Epithelial cell of prostate (primary cell): ENCODE measurements at places on chromosomes 4 and X.

- no peak for DNase-seq
Measured at GRCh38 chr4:151675411-151675971, 85.3 kb downstream of the GATB start.

DNA sequence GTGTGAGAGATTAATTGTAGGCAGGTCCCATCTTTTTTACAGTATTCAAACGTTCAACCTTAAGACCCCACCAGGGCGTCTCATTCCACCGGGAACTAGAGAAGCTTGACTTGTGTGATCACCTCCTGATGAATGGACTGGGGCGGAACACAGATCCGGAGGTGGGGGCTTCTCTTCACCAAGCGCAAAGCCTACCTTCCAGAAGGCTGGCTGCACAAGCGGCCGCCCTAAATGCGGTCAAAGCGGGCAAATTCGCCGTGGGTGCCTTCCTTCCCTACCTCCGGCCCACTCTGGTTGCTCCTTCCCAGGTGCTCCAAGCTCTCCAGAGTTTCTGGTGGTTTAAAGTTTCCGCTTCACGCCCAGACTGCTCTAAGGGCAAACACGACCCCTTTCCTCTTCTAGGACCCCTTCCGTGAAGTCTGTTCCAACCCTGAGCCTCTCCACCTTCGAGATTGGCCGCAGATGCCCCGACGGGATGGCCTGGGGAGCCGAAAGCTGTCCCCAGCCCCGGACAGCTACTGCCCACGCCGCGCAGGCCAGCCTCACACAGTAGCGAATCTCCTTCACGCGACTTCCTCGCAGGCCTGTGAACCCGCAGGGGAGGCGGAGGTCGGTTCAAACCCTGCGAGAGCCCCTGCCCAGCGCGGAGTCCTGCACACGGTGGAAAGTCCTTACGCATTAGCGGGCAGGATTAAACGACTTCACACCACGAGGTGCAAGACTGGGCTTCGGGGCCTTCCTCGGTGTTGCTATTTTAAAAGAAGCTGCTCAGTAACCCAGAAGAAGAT lies 1.6 kb upstream of the WWC2 start:
- no peak for DNase-seq

DNA sequence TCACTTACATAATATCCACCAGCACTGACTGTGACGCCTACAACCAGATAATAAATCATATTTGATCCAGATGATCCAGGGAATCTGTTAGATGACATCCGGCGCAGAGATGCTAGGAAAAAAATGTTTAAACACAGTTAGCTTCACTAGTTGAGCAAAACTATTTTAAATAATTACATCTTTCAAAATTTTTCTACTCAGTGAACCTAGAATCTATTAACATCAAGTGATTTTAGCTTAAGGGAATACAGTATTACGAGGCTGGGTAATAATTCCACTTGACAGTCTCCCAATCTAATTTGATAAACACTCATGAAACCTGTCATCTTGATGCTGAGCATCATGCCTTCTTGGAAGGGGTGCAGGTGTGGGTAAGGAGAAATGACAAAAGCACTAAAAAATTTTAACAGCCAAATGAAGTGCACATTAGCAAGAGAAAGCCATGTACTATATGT lies 4.7 kb downstream of the MGARP start:
- DNase-seq, result no peak

GRCh38 chrX:132887569-132887968 lies 70.9 kb downstream of the HS6ST2 start:
- no peak for DNase-seq

DNA sequence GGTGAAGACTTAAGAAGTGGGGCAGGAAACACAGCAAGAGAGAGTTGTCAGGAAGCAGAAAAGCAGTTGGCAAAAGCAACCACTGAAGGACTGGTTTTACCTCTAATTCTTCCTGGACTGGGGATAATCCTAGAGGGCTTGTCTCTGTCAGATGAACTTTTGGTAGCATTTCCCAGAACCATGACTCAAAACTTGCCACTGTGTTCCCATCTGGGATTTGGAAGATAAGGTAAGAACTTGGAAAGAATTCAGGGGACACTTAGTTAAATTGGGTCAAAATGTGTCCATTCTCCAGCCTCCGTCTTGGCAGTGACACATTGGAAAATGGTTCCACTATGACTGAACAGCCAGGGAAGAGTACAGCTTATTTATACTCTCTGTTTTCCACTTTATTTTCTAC lies 55.7 kb downstream of the CD38 start:
- no peak for DNase-seq

DNA sequence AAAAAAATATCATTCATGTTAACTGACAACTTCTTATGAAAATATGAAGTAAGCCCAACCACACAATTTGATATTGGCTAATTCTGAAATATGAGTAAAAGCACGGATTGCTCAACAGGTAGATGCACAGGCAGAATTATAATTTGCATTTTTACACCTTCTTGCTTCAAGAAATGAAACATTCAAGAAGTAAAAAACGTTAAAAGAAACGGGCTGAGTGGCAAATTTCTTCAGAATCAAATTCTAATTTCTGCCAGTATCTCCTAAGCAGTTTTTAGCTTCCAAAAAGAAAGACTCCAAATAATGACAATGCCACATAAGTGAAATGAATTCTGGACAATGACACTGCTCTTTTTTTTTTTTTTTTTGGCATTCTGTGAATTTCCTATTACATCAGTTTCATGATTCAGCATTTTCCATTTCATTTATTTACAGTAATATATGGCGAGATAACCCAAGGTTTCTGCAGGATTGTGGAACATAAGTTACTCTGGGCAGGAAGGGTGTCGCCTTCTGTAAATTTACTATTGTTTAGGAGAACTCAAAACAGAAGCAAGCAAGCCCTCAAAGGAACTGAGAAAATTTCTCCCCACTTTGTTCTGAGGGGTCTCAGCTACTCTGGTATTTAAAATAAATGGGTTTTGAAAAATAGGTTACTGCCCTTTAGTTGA lies 1.4 kb downstream of the SEL1L3 start:
- no peak for DNase-seq

DNA sequence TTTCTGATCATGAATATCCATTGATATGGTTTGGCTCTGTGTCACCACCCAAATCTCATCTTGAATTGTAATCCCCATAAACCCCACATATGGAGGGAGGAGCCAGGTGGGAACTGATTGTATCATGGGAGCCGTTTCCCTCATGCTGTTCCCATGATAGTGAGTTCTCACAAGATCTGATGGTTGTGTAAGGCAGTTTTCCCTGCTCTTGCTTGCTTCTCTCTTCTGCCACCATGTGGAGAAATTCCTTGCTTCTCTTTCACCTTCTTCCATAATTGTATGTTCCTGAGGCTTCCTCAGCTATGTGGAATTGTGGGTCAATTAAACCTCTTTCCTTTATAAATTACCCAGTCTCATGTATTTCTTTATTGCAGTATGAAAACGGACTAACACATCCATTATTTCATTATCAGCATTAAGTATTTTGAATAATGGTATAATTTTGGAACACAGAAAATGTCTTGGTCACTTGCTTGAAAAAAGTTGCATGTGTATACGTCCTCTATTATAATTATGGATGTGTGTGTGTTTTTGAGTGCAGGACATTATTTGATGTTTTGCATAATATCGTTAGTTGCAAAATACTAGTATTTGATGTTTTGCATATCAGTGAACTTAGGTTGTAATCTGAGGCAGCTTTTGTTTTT lies 334.6 kb downstream of the PCDH10 start:
- no peak for DNase-seq

DNA sequence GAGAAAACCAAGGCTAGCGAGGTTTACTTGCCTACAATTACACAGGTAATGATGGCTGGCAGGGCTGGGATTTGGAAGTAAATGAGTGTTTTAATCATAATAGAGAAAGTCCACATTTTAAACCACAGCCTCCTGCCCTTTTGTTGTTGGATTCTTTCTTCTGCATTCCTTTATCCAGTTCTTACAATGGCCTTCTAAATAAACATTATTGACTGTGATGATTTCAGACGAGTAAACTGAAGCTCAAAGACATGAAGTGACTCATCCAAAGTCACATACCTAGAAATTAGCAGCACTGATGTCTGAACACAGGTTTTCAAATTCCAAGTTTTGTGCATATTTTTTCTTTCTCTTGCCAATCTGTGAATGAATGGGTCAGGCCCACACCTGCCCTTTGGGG lies 51.2 kb upstream of the C1QTNF7 start:
- DNase-seq, result no peak
